ENCODE measurements at places on chromosomes 16 and 17.

- DNase-seq, result peak; percentile 61
These were observed 37.4 kb downstream of the CLEC16A start for GRCh38 chr16:10981697-10982216.

DNA sequence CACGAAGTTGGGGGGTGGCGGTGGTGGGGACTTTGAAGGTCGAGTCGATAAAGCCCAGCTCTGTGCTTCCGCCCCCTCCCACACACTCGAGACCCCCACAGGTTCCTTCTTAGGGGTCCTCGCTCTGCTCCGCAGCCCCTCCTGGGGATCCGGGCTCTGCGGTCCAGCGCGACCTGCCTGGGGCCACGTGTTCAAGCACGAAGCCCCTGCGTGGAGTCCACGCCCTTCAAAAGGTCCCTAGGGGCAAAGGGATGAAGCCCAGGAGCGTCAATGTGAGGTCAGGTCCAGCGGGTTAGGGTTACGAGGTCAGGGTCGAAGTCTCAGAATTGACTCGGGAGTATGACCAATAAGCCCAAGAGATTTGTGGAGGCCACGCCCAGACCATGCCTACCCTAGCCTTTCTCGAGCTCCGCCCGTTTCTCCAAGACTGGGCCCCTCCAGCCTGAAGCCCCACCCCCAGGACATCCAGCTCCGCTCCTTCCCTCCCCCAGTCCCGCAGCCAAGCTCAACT, 786 bp upstream of the CACNA1G start:
- DNase-seq, result peak; percentile 86

- DNase-seq, result no peak
These were observed 27.1 kb downstream of the PPL start for GRCh38 chr16:4909825-4910224.

DNA sequence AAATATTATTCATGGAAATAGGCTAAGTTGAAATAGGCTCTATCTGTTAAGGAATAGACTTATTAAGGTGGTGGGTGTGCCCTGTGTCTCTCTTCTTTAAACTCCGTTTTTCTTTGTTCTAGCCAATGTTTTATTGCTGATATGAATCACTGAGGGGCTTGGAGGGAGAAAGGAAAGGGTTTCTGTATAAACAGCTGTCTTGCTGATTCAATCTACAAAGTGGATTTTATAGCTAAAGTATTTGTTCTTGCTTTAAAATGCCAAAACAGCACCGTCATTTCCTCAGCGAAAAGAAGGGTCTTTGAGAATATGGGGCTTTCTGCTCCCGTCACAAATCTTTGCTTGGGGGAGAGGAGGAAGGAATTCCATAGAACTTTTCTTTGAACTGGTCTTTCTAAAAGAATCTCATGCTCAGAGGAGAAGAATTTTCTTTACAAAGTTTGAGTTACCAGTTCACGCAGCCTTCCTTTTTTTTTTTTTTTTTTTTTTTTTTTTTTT, 39.3 kb downstream of the MSI2 start:
- no peak for DNase-seq

DNA sequence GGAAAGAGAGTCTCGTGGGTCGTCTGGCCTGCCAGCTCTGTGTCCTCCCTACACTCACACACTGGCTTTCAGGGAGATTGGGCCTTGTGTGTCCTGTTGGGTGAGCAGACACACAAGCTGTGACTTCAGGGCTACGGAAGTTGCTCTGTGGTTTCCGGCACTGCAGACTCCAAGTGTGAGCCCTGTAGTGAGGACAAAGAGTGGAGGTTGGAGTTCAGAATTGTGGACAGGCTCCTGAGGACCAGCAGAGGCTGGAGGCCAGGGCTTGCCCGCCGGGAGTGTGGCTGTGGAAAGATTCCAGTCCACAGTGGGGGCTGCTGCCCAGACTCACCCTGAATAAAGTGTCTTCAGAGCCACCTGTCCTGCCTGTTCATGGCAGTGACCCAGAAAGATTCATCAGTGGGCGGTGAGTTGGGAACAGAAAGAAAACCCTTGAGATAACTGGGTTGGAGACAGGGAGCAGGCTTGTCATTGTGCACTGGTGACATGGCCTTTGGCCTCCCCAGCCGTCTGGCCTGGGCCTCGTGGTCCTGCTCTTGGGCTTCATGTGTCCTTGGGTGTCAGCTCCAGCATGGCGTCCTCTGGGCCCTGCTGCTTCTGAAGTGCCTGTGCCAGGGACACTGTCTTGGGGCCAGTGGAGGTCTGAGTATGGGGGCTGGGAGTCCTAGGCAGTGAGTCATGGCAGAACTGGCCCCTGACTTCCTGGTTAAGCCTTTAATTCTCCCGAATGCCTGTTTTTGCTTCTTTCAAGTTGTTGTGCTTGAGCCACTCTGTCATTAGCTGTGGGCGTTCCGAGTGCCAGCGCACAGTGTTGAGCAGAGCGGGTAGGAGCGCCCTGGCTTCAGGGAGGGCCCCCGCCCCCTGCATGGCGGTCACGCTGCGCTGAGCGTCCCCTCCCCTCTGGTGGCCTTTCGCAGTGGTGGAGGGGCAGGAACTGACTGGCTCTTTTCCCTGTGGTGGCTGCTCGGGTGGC, 19.9 kb upstream of the ZNF750 start:
- DNase-seq, result peak; percentile 62

DNA sequence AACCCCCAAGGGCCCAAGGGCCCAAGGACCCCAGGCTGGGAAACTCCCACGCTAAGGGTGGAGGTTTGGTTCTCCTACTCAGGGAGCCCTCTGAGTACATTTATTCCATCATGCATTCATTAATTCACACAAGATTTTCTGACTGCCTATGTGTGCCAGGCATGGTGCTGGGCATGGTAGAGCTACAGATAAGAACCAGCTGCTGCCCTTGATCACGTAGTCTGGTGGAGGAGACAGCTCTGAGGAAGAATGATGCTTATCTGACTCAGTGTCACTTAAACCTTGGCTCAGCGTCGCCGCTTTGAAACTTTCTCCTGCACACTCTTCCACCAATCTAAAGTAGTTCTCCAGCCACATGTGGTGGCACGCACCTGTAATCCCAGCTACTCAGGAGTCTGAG, 3.6 kb upstream of the ARL4D start:
- DNase-seq, result no peak

- DNase-seq, result no peak
These were observed 72.3 kb downstream of the CDK5R1 start for GRCh38 chr17:32558997-32559650.

- DNase-seq, result no peak
These were observed 371.7 kb downstream of the SOX9 start for GRCh38 chr17:72492494-72492893.

GRCh38 chr17:74055508-74056160, 147.8 kb upstream of the RPL38 start:
- DNase-seq, result peak; percentile 35

DNA sequence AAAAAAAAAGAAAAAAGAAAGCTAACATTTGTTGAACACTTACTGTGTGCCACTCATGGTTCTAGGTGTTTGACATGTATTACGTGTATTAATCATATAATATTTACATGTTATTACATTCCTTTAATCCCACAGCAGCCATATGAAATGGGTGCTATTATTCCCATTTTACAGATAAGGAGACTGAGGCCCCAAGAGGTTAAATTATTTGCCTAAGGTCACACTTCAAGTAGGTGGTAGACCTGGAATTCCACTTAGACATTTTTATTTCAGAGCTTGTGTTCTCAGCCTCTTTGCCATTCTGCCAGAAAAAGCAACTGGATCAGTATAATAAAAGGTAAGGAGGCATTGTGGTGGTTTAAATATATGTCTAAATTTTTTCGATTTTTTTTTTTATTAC, 55.1 kb upstream of the HS3ST4 start:
- no peak for DNase-seq

GRCh38 chr16:88534638-88535190, 35.5 kb upstream of the ZC3H18 start:
- DNase-seq, result peak; percentile 73

DNA sequence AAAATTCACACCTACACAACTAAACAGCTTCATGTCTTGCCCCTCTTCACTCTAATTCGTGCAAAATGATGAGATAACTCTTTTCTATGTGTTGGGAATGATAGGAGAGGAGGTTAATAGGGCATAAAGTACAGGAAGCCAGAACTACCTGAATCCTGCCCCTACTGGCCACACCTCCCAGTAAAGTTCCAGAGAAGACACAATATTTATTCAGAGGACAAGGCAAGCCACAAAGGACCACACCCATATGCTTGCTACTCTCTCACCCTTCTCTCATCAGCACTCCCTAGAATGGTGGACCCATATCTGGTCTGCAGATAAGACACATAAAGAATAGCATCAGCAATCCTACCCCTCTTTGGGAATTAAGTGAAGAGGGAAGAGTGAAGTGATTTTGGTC, 74.6 kb downstream of the ZNF18 start:
- DNase-seq, result no peak

DNA sequence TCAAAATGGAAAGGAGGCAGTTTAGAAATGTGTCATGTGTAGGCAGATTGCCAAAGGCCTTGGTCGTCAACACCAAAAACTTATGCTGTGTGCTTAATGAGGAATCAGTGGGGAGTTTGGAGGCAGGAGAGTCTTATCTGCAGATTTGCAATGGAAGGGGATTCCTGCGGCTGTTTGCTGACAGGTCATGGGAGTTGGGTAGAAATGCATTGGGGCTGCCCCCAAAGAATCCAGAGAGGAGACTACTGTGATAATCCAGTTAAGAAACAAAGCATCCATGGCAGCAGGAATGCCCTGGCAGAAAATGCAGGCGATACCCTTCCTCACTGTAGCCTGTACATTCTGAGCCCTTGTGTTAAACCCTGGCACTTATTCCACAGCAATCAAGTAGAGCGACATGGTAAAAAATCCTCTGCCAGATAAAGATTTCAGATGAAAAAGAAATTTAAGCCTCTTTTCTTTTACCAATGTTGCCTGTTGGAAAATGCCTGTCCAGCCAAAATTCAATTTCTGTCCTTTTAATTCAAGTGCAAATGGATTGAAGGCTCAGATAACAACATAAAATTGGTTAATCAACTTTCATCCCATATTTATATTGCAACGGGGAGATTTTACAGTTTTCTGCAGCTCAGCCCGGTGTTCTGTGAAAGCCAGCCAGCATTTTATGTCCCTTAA, 491.0 kb upstream of the CDH5 start:
- DNase-seq, result no peak

- no peak for DNase-seq
These were observed 14.6 kb downstream of the ANKRD40 start for GRCh38 chr17:50693036-50693682.

DNA sequence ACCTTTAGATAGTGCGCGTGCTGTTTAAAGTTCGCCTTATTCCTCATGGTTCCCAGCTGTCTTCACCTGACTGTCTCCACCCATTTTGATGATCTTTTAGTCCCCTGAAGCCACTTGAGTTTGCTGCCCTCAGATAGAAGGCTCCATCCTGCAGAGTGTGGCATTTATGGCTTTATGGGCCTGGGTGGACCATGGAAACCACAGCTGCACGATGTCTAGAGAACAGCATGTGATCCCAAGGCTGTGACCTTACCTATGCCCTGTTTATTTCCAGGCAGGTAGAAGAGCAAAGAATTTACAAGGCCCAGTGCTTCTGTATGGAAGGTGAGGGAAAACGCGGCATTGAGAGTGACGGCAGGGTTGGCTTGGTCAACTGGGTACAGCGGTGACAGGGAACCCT, 356.9 kb downstream of the SLC39A11 start:
- no peak for DNase-seq

- no peak for DNase-seq
These were observed 258.2 kb upstream of the HSBP1 start for GRCh38 chr16:83549316-83550182.

DNA sequence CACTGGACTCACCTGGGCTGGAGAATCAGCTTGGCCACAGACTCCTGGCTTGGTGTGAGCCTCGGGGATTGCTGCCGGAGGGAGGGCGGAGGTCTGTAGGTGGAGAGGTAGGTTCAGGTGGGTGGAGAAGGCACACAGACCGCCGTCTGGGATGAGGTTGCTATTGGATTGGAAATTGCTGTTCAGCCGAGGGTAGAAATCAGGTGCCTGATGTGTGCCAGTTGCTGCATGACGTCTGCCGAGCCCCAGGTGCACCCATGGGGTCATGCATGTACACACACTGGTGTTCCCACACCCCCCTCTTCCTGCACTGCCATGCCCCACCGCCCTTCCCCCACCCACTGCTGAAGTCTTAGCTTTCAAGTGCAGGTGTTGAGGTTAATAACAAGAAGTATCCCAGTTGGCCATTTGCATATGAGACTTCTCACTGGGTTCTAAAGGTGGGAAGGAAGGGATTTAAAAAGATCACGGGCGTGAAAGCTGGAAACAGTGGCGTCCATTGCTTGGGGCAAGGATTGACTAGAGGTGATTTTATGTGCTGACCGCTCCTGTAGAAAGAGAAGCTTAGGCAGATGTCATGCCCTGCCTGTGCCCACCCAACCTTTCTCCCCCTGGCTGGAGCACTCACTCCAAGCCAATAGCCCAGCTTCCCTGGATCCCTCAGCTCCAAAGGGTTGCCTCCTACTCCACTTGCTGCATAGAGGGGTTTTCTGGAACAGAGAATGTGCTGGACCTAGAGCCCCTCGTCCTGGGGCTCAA, 193.6 kb downstream of the CCDC182 start:
- DNase-seq, result no peak

DNA sequence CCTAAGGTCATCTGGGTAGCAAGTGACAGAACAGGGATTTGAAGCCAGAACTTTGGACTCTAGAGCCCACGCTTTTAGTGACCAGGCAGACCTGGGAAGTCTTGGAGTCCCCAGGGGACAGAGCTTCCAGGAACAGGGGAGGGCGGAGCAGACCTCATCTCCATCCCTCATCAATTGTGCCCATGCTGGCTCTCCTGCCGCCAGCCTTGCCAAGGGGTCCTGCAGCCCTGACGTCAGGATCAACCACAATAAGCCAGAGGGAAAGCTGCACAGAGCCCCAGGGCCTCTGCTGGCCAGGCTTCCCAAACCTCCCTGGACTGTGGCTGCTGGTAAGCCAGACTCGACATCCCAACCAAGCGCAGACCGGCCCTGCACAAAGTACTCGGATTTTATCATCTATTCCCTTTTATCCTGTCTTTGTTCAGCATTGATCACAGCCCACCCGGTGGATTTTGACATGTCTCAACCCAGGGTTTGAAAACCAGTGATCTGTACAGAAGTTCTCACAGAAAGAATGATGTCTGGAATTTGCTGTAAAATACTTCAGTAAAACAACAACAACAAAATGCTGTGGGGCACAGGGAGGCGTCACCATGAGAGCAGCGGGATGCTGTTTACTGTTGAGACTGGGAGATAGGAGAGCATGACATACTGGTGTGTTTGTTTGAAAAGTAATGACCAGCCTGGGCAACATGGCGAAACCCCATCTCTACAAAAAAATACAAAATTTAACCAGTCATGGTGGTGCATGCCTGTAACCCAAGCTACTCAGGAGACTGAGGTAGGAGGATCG, 11.8 kb downstream of the C16orf74 start:
- DNase-seq, result no peak

DNA sequence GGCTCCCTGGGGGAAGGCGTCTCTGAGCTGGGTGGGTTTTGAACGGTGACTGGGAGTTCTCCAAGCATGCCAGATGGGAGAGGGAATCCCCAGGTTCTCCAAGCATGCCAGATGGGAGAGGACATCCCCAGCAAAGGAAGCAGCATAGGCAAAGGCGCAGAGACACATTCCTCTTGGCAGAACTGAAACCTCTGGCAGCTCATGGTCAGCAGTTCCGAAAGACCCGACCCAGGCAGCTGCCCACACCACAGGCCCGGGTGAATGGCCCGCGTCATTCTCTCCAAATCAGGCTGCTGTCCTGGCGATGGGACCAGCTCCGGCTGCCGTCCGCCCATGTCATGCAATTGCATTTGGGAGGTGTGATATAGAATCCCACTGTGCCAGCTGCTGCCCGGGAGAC, 8.0 kb downstream of the ZNF469 start:
- DNase-seq, result no peak

- no peak for DNase-seq
These were observed at the start of gene ICAM2 for GRCh38 chr17:64020056-64020766. TSS of gene ICAM2 (minus strand) at chr17:64020633. CDS start at chr17:64006691, 13,942 bp downstream.

GRCh38 chr17:80545499-80545826, 825 bp downstream of the RPTOR start:
- no peak for DNase-seq

Data from iPS-NIHi11 (cell line).